ENCODE measurements at places on chromosomes 13 and 19.

DNA sequence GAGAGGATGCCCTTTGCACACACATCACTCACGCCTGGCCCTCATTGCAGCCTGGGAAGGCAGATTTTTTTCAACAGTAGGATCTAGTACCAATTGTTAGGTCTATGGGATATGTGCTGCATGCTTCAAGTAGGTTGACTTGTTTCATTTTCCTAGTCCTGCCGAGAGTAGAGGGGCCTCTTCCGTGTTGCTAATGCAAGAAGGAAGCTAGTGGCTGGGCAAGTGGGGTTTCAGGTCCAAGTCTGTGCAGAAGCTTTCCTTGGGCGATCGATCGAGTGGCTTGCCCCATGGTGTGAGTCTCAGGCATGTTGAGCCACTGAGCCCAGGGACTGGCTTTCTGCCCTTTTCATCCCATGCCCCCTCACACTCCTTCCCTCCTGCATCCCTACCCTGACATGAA is 13.7 kb downstream of the ILF3 start:
- DNase-seq, result no peak

DNA sequence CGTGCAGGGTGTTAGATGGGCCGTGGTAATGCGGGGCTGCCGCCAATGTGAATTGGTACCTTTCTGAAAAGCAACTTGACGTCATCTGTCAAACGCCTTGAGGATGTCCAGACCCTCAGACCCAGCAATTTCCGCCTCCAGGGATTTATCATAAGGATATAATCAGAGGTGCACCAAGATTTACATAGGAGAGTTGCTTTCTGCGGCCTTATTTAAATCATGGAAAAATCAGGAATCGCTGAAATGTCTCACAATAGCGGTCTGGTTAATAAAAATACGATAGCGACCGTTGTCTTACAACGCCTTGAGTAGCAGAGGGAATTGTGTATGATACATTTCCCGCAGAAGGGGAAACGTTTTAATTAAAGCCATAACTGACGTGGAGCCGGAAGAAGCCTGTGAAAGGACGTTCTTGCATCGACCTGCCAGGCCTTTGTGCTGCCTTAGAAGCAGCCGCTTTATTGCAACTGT is 32.3 kb upstream of the NDUFS7 start:
- no peak for DNase-seq

- no peak for DNase-seq
Observed at GRCh38 chr13:111372651-111373425, 52.4 kb downstream of the TEX29 start.

DNA sequence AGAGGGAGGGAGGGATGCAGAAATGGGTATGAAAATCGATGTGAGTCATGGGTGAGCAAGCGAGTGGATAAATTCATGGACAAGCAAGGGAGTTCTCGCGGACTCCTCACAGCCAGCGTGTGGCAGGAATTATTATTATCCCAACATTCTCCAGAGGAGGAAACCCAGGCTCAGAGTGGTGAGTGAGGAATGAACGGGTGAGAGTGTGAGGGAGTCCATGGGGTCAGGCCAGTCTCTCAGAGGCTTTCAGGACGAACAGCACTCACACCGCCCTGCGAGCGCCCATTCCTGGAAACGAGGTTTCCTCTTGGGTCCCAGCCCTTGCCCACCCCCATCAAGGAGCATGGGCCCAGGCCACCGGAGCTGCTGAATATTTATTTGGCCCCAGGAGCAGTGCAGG is 6.3 kb upstream of the DNAAF3 start:
- DNase-seq, result peak; percentile 49

- DNase-seq, result peak; percentile 32
Observed at GRCh38 chr19:3471954-3472655, 8.2 kb downstream of the SMIM24 start.

- no peak for DNase-seq
Observed at GRCh38 chr19:51120160-51120559, 4.5 kb upstream of the SIGLEC9 start.

GRCh38 chr19:16355293-16356043 is 30.8 kb downstream of the KLF2 start:
- DNase-seq, result peak; percentile 51

- DNase-seq, result peak; percentile 30
Observed at GRCh38 chr13:109204252-109204651, 574.8 kb downstream of the MYO16 start.

- no peak for DNase-seq
Observed at GRCh38 chr13:110248449-110249143, 58.4 kb downstream of the COL4A1 start.

DNA sequence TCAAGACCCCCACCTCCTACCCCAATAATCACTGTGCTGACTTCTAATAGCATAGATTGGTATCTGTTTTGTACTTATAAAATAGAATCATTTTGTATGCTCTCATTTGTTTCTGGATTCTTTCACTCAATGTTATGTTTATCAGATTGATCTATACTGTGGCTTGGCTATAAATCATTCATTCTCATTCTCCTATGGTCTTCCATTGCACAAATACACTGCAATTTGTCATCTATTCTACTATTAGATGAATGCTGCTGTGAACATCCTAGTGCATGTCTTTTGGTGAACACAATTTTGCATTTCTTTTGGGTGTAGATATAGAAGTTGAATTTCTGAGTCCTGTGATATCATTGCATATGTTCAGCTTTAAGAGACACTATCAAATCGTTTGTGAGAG is 94.8 kb upstream of the AKAP11 start:
- DNase-seq, result no peak

DNA sequence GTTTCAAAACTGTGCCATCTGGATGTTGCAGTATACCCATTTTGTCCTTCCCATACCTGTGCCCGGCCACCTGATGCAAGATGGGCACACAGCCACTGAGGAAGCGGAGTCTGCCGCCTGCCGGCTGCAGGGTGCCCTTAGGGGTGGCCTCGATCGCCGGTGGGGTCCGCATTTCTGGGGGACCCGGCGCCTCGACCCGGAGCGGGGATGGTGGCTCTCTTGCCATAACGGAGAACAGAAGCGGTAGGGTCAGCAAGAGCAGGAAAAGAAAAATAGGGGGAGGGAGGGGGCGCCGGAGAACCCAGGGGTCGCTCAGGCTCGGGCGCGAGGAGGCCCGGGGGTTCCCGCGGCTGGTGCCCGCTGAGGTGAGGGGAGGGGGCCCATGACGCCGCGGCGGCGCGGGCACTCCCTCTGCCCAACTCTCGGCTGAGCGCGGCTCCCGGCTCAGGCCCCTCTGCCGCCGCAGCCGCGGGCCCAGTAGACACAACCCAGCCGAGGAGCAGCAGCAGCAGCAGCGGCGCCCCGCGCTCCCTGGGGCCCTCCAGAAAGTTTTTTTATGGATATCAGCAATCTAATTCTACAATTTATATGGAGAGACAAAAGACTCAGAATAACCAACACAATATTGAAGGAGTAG is 13.8 kb upstream of the CYP4F2 start:
- DNase-seq, result no peak

DNA sequence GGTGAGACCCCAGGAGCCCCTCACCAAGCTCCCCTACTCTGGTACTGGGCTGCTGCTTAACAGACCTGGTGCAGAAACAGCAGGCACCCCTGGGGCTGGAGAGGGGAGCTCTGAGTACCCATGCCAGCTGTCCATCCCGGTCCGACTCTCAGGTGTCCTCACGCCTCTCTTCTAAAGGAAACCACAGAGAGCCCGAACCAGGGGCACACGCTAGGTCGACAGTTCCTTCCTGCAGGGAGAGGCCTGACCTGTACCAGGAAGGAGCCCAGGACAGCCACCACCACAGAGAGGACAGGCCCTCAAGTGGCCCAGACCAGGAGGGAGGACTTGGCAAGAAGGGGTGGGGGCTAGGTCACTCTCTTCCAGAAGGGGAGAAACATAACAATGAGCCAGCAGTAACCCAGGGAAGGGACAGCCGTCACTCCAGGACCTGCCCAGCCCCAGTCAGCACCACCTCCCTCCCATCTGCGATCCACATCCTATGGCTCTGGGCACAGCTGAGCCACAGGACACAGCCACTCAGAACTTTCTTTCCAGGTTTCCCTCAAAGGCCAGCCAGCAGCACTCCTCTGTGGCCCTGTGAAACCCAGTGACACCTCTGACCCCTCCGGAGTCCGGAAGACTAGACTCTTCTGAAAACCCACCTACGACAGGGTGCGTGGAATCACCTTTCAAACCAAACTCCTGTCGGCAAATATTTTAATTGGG is 13.0 kb upstream of the SLC35E1 start:
- DNase-seq, result no peak

GRCh38 chr19:52566588-52566987 is 3.5 kb upstream of the ZNF701 start:
- no peak for DNase-seq

GRCh38 chr13:32195713-32196112 is 119.5 kb downstream of the ZAR1L start:
- peak; percentile 61 for DNase-seq

- no peak for DNase-seq
Observed at GRCh38 chr13:58620176-58620575, 988.6 kb downstream of the PCDH17 start.

GRCh38 chr19:17861542-17862402 is 2.1 kb downstream of the RPL18A start:
- no peak for DNase-seq

DNA sequence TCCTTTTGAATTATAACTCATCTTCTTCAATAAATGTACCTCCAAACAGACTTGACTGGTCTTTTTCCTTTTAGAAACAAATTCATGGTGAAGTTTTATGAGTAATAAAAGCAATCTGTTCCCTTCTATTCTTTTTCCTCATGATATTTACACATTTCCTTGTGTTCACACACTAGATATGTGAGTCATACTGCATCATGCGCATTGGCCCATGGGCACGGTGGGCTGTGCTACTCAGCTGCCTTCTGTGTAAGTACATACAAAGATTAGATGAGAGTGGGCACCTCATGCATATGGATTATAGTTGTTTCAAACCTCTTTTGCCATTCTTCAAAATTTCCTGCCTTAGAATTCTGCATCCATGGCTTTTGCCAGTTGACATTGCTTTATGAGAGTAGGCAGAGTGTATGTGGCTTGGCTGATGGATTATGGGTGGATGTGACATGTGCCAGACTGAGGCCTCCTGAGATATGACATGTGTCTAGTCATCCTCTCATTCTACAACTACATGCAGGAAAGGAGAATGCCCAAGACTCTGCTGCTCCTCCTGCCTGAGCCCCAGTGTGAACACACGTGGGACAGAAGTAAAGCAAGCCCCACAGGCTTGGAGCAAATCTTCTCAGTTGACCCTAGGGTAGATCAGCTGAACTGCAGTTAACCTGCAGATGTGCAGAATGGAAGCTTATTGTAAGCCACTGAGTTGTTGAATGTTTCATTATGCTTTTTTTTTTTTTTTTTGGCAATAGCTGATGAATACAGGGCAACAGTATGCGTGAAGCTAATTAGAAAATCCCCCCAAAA is 109.9 kb downstream of the RBM26 start:
- DNase-seq, result no peak

GRCh38 chr19:19543101-19543500 is 5.0 kb downstream of the CILP2 start:
- no peak for DNase-seq

- DNase-seq, result peak; percentile 100
Observed at GRCh38 chr13:30870049-30870884, 35.8 kb upstream of the MEDAG start.

- no peak for DNase-seq
Observed at GRCh38 chr13:111897178-111897845, 169.6 kb upstream of the SOX1 start.

- no peak for DNase-seq
Observed at GRCh38 chr19:52667972-52668371, 29.8 kb upstream of the ZNF83 start.

DNA sequence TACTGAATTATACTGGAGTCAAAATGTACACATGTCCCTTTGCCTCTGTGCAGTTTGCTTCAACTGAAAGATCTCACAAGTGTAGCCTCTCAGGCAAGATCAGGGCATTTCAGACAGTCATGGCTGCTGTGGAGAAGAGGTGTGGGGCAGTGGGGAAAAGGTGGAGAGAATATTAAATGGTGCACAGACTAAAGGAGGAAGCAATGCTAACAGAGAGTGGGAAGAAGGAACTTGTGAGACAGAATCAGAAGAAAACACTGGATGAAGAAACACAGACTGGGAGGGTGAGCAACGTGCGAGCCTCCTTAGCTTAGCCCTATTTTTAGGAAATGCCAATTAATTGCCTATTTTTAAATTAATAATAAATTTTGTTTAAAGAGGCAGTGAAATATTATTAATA is 49.6 kb upstream of the RAP2A start:
- DNase-seq, result no peak

DNA sequence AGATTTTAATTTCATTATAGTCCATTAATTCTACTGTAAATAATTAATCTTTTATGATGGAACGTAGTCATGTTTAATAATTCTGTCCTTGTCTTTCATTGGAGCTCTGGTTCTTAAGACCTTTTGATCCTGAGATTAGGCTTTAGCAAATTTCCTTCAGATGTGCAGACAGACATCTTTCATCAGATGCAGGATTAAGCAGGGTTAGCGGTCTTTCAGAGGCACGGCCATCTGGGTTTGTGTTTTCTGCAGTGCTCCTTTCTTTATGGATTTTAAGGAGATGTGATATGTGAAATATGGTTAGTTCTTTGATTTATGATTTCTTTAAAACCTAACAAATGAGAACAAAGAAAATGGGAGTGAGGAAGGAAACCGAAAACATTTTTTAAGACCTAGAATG is 643.9 kb upstream of the SGCG start:
- DNase-seq, result no peak

DNA sequence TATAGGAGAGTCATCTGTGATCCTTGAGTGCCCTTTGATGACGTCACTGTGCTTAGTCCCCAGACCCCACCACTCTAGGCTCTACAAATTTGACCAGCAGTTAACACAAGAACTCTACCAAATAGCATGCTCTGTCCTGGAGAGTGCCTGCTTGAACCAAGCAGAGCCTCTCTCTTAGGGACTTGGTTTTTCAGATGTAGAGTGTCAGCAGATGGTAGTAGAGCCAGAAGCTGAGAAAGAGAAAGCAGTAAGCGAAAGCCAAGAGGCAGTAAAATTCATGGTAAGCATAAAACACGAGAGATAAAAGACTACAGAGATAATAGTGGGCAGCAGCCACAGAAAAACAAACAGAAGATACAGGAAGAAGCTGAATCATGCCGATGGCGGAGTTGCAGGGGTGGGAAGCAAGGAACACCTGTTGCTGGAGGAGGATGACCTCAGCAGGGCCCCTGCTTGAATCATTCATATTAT is 193.3 kb downstream of the SLC7A1 start:
- DNase-seq, result peak; percentile 9

DNA sequence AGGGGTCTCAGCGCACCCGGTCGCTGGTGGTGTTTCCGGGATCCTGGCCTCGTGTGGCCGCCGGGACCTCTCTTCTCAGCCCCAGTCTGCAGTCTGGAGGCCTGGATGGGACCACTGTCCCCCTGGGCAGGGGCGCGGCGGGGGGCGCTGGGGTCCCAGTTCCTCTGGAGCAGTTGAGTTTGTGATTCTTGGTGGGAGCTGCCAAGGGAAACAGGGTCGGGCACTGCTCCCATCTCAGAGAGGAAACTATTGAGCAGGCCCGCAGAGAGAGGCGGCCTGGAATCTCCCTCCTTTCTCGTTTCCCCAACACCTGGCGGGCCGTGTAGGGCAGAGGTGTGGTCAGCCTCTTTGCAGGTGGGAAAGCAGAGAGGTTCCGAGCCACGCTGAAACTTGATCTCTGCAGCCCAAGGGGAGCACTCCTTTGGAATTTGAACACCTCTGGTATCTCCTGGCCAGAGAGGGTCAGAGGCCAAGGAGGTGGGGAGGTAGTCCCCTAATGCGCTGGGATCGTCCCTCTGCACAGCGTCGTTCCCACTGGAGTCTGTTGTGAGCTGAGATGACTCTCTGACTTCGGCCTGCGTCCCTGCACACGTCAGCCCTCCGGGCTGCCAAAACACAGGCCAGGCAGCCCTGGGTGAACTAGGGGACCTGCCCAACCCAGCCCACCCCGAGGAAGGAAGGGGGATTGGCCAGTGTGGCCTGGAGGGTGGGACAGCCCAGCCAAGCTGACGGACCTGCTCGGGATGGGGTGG is 741 bp downstream of the PLEKHF1 start:
- peak; percentile 88 for DNase-seq
